Activated naive CD4-positive, alpha-beta T cell treated with anti-CD3 and anti-CD28 coated beads, Interleukin-2, amount 50 U/mL, for 16 hours (primary cell): ENCODE measurements at places on chromosomes 5 and 9.

- no peak for DNase-seq
Measured at GRCh38 chr5:1832511-1833250, 31.5 kb downstream of the NDUFS6 start.

- no peak for DNase-seq
Measured at GRCh38 chr5:93715327-93715726, 26.1 kb downstream of the POU5F2 start.

DNA sequence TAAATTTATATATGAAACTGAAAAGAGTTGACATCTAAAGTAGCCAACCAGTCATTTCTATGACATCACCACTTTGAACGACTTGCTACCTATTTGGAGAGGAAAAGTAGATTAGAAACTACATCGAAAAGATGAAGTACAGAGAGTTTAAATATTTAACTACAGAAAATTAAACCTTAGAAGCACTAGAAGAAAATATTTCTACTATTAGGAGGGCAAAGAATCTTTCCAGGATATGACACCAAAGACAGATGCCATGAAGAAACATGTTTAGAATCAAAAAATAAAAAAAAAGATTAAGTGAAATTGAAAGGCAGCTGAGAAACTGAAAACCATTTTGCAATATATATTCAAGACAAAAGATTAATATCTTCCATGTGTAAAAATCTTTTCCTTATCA is 144.7 kb downstream of the COL23A1 start:
- DNase-seq = no peak

DNA sequence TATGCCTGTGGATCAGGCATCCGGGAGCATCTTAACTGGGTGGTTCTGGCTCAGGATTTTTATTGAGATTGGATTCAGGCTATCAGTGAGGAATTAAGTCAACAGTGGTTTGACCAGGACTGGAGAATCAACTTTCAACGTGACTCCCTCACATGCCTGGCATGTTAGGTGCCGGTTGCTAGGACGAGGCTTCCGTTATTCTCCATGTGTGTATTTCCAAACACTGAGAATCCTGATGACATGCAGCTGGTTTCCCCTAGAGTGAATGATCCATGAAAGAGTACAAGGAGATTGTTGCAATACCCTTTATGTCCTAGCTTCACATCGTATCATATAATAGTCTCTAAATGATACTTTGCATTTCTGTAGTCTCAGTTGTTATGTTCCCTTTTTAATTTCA is 529.2 kb downstream of the ANXA1 start:
- DNase-seq = no peak

- no peak for DNase-seq
Measured at GRCh38 chr5:79842006-79842881, 148.8 kb downstream of the MTX3 start.

DNA sequence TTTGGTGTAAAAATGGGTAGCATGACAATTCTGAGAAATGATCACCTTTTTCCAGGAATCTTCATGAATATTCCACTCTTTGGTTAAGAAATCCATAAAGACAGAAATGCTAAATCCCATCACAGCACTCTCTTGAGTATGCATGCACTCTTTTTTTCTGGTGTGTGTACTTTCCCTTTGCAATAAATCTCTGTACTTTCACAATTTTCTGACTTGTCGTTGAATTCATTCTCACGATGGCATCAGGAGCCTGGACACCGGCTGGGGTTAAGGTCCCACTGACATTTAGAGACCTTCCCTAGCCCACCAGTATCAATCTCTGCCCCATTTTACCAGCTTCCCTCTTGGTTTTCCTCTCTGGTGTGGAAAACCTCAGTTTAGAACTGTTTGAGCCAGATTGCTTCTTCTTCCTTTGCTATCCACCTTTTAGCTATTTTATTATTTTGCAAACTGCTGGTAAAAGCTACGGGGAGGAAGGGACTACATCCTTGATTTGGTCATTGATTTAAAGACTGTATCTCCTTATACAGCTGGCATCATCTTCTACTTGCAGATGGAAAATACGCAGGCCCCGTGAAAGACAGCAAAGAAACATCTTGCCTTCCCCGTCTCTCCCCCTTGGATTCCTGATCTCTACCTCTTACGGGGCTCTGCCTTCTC is 59.9 kb upstream of the ZFR start:
- DNase-seq = no peak

DNA sequence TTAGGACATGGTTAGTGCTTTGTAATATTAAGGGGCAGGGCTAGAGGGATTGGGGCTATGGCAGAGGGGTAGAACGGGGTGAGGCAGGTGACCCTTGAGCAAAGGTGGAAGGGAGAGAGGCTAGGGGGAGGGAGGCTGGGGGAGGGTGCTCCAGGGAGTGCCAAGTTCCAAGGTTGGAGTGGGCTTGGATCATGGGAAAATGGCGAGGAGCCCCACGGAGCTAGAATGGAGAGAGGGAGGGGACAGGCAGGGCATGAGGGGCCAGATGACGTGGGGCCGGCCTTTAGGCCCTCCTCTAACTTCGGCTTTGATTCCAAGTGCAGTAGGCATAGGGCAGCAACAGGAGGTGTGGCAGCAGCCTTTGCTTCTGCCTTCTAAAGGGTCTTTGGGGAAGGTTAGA is 171.8 kb upstream of the PANK3 start:
- no peak for DNase-seq

- no peak for DNase-seq
Measured at GRCh38 chr9:137411260-137411644, 11.7 kb downstream of the EXD3 start.

- DNase-seq = no peak
Measured at GRCh38 chr5:8316608-8317280, 447.8 kb downstream of the MTRR start.

GRCh38 chr5:14663734-14664269 is 716 bp upstream of the OTULIN start:
- DNase-seq = no peak

GRCh38 chr9:91625331-91625730 is 201.7 kb upstream of the NFIL3 start:
- DNase-seq = no peak

- no peak for DNase-seq
Measured at GRCh38 chr9:123438821-123439220, 82.8 kb downstream of the CRB2 start.

DNA sequence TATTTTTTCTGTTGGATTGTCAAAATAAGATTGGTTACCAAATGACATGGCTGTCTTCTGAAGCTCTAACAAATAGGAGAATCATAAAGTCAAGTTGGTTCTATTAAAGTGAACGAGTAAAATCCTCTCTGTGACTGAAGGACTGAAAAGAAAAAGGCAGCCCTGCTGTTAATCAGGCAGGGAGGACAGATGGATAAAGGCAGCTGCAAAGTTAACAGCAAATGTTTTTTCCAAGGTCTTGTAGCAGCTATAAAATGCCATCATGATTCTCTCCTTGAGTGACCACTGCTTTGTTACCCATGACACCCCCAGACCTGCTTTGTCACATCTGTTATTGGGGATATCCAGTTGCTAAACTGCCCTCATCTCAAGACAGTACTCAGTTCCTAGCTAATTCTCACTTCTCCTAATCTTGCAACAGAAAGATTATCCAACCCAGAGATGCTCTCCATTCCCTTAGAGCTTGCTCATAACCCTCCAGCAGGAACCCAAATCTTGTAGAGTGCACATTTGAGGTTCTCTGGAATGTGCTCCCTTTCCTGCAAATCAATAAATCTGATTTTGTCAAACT is 89.7 kb upstream of the PARP8 start:
- DNase-seq = no peak

DNA sequence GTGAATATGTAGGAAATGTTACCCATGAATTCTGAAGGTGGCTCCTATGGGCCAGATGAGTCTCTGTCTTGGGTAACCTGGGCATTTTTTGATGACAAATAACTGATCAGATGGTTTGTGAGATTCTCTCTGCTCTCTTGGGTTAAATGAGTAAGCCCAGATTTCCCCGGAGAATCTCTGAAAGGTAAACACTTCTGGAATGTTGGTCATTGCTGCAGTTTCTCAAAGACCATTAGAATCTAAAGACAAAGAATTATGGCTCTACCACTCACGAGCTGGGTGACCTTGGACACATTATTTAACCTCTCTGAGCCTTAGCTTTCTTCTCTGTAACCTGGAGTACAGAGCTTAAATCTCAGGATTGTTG is 191.2 kb downstream of the DAB2IP start:
- DNase-seq = no peak

GRCh38 chr9:2403701-2404100 is 217.9 kb upstream of the VLDLR start:
- DNase-seq = no peak

DNA sequence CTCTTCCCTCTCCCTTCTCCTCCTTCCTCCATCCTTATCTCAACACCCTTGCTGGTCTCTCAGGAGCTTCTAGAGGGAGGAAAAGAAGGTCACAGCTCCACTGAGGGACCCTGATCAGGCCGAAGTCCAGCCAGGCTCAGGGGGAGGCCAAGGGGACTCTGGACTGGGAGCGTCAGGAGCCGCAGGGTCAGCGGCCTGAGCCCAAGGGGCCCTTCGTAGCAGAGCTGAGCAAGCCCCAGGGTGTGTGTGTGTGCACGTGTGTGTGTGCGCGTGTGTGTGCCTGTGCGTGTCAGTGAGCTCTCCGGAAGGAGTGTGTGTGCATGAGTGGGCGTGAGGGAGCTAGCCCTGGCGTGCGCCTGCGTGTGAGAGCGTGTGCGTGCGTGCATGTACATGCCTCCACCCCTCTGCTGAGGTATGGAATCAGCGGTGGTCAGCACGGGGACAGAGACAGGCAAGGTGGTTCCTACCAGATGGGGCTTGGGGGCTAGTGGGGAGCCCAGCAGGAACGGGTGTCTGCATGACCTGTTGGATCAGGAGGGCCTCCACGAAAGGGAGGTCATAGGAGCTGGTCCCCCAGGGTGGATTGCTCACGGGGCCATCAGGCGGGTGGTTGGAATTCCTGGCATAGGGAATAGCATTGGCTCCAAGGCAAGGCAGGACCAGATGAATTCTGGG is 10.0 kb upstream of the AGPAT2 start:
- no peak for DNase-seq

DNA sequence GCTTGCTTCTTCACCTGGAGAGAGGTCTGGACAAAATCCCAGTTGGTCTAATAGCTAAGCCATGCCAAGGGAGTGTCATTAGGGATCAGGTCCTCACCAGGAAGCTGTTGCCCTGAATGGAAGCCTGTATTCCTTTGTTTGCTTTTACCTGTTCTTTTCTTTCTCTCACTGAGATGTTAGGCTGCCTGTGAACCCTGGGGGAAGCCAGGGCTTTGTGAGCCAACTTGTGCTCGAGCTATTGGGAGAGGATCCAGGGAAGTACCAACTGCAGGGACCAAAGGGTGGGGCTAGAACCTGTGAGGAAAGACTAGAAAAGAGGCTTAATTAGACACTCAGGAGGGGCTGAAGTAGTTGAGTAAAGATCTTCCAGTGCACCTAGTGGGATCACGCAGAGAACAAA is 451.2 kb upstream of the TLE4 start:
- DNase-seq = no peak

GRCh38 chr9:3500044-3500443 is 25.8 kb downstream of the RFX3 start:
- no peak for DNase-seq

GRCh38 chr5:94027145-94027544 is 285.7 kb upstream of the POU5F2 start:
- no peak for DNase-seq

DNA sequence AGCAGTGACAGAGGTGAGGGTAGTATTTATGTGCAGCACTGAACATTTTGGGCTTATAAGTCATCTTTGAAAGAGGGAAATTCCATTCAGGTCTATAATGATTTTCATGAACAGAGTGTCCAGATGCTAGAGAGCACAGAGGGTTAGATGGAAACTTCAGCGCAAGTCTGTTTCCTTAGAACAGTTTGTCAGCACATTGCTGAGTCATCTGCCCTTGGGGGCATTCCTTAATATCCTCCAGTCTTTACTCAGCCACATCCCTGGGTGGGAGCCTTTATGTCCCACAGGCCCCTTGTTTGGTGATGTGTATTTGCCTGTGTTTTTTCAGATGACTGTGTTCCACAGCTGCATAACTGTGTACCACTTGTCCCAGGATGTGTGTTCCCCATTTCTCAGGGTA is 138.5 kb upstream of the S1PR3 start:
- DNase-seq = no peak

- DNase-seq = no peak
Measured at GRCh38 chr5:95704150-95704549, 21.4 kb upstream of the SPATA9 start.

DNA sequence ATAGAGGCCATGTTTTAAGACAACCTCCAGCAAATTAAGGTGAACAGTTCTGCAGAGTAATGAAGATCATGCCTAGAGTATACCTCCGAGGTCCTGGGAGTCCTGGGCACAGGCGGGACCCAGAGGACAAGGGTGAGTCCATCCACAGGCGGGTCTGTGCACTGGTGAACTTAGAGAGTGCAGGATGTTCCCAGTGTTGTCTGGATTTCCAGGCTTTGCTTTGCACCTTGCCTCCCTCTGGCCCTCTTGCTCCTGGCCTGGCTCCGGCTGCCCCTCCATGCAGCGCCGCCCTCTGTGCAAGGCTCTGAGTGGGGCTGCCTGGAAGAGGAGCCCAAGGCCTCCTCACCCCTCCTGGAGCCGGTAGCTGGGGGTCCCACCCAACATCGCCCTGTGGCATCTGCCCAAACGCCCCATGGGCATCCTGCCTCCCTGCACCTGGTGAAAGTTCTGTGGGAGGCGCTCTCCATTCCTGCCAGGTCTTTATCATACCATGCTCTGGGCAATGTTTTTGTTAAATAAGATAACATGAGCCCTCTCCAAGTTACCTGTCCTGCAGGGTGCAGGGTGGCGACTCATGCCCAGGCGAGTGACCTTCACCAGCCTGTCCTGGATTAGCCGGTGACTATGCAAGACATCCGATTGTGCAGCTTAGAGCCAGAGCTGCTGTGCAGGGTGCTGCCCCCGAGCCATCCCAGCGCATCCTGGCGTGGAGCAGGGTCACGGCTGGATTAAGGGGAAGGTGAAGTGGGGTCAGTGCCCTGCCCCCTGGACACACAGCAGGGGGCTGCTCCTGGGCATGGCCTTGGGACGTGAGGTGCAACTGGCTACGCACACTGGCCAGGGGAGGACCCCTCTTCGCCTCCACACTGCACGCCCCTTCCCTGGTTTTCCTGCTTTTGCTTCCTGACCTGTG is 41.3 kb upstream of the LPCAT1 start:
- DNase-seq = no peak

- DNase-seq = no peak
Measured at GRCh38 chr5:72447751-72448150, 59.5 kb downstream of the ZNF366 start.

- peak; percentile 38 for DNase-seq
Measured at GRCh38 chr5:16666883-16667398, 50.1 kb upstream of the RETREG1 start.

- DNase-seq = no peak
Measured at GRCh38 chr9:121607434-121608167, 43.8 kb upstream of the DAB2IP start.
